ENCODE measurements at places on chromosomes 6 and 20.

DNA sequence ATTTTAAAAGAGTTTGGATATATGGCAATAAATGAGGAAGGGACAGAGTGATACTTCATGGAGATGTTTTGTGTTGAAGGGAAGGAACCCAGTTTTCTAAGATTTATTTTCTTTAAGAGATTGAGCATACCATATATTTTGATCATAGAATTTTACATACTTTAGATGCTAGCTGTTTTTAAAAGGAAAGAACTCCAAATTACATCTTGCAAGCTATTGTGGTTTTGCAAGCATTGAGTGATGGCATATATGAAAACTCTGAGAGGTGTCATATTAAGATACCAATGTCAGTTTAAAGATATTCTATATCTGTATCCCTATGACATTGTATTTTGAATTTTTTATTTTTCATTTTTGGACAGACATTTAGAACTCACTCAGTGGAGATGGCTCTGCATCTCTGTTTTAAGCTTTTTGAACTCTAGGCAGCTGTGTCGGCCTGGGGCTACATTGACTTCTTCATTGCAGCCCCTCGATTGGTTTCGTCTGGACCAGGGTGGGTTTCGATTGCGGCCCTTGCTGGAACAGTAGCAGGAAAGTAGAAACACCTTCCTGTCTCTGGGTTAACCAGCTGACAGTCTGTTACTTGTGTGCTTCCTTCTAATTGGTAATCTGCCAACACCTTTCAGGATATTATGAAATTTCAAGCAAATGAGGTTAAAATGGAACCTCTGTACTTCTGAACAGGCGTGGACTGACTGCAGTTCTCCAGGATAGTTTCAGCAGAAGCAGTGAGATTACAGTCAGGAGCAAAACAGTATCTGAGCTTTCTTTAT is 14.0 kb downstream of the IGF2R start:
- DNase-seq = no peak

- no peak for DNase-seq
These were observed 41.3 kb downstream of the SPDEF start for GRCh38 chr6:34514593-34515472.

- no peak for DNase-seq
These were observed 10.1 kb upstream of the C20orf204 start for GRCh38 chr20:64025826-64026412.

DNA sequence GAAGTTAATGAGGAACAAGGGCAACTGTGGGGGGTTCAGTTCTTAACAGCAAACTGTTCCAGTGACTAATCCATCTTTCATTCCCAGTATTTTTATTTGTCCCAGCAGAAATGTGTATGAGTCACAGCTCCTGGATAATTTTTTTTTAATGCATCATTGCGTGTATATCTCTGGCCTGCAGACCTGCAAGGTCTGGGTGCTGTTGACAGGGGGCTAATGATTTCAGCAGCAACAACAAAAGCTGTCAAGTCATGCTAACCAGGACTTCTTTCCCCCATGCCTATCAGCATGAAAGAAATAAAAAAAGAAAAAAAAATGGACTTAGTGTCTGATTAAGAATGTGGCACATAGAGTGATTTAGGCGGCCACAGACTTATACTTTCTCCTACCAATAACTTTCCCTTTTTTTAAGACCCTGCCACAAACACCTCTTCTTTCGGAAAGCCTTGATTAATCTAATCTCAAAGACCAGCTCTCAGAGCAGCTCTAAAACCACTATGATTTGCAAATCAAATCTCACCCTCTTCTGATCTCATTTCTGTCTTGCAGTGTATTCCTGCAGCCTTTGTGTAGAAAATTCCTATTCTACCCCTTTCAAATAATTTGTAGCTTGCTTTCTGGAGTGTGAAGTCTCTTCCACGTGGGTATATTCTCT is 14.2 kb upstream of the PREX1 start:
- no peak for DNase-seq

DNA sequence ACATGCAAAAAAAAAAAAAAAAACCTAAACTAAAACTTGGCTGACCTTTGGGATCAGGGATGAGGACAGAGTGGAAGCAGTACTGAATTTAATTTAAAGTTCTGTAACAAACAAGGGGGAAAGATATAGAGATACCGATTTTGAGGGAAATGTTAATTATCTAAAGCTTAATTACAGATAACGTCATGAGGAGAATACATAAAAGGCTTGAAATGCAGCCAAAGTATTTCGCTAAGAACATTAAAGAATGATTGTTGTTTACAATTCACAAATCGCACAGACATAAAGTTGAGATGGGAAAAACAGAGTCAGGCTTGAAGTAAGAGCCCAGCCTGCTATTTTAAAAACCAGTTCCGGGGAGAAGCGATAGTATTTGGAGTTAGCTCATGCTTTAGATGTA is 208.0 kb upstream of the SASH1 start:
- no peak for DNase-seq
